T-helper 9 cell (primary cell): ENCODE measurements at places on chromosomes 16 and 17.

DNA sequence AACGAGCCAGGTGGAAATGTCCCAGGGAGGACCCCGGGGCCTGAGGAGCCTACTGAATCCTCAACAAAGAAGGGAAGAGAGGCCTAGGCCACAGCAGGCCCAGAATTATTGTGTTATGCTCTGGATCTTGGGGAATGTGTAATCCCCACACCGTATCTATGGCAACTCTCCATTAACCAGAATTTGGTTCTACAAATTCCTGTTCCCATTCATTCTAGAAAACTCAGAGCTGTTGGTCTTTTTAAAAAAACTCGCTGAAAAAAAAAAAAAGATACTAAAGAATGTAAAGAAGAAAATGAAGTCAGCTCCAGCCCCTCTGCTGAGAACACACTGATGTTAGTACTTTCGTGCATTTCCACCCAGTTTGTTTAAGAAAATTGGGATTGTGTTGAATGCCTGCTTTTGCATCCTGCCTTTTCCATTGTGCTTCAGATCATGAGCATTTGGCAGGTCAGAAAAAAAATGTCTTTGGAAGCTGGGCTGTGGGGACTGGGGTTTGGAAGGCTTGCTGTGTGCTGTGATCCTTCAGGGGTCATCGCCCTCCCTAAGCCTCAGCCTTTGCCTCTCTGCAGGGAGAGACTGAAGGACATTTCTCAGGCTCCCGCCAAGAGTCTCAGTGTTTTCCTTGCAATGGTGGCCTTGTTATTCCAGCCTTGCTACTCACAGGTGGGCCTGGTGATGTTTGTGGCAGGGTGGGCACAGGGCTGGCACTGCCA, 69.5 kb downstream of the SREBF1 start:
- DNase-seq, result no peak

DNA sequence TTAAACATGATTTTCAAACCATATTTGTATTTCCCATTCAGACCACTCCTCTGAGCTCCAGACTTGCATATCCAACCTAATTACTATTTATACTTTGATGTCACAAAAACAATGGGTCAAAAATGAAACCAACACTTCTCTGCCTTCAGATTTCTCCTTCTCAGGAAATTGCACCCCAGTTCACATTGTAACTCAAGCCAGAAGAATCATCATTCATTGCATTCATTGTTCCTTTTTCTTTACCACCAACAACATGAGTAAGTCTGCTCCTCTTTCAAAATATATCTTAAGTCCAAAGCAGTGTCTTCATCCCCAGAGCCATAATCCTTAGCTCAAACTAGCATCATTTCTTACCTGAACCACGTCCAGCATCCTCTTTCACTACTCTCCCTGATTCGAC, 2.6 kb upstream of the AKAP1 start:
- DNase-seq, result no peak

DNA sequence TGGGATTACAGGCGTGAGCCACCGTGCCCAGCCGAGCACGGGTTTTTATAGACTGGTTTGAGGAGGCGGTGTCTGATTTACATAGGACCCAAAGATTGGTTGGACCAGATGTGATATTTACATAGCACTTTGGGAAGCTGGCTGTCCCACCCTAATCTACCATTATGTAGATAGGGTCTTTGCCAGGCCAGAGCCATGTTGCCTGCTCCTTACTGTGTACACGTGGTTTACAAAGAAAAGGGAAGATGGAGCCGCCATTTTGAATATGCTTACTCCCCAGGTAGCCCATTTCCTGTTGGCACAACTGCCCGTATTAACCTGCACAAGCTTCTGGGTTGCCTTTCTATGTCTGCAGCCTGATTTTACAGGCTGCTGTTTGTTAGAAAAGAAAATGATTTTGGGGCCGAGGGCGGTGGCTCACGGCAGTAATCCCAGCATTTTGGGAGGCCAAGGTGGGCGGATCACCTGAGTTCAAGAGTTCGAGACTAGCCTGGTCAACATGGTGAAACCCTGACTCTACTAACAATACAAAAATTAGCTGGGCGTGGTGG, 89.9 kb upstream of the EEF2KMT start:
- no peak for DNase-seq

GRCh38 chr17:7612294-7612640, 2.4 kb downstream of the FXR2 start:
- no peak for DNase-seq

GRCh38 chr17:82242977-82243647, 14.3 kb downstream of the SLC16A3 start:
- DNase-seq, result no peak
